ENCODE measurements at places on chromosomes 4 and X.

GRCh38 chr4:174592985-174593335 is 70.7 kb upstream of the HPGD start:
- H3K4me3 ChIP-seq, result no peak overlapping the region
- no peaks in the 10 kb centered on the region for H3K4me1 ChIP-seq
- no peaks in the 10 kb centered on the region for H3K27me3 ChIP-seq
- no peaks in the 10 kb centered on the region for H3K36me3 ChIP-seq
- H3K27ac ChIP-seq, result no peak overlapping the region

GRCh38 chr4:182143086-182143821 is 99.9 kb upstream of the TENM3 start:
- peaks cover 38% of the 10 kb centered on the region for H3K4me1 ChIP-seq
- no peak overlapping the region for H3K27ac ChIP-seq
- peak overlapping the region; percentile 47 for H3K4me3 ChIP-seq
- DNase-seq, result no peak

DNA sequence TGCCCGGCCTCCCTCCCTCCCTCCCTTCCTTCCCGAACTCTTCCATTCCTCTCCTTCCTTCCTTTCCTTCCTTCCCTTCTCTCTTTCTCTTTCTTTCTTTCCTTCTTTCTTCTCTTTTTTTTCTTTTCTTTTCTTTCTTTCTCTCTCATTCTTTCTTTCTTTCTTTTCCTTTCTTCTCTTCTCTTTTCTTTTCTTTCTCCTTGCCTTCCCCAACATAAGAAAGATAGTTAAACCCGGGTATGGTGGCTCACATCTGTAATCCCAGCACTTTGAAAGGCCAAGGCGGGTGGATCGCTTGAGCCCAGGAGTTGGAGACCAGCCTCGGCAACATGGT is 25.4 kb downstream of the NSD2 start:
- peaks cover 10% of the 10 kb centered on the region for H3K36me3 ChIP-seq
- no peaks in the 10 kb centered on the region for H3K27me3 ChIP-seq
- no peak for DNase-seq
- no peak overlapping the region for H3K27ac ChIP-seq

GRCh38 chr4:149964001-149964796 is 114.0 kb upstream of the DCLK2 start:
- no peak overlapping the region for H3K27ac ChIP-seq
- no peak overlapping the region for H3K4me3 ChIP-seq
- no peaks in the 10 kb centered on the region for H3K36me3 ChIP-seq
- no peaks in the 10 kb centered on the region for H3K27me3 ChIP-seq

DNA sequence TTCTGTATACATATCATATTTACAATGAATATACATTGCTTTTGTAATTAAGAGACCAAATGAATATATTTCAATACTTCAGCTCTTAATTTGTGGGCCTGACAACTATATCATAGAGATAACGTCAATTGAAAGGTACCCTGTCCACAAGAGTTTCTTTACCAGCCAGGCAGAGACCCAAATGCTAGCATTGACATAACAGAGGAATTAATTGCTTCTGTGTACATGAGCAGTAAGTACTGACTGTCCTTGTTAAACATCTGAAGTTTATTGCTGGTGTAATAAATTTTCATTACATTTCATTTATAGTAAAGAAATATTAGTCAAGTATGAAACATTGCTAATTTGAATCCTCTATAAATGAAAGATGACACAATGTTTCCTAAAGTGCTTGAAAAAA is 910.8 kb downstream of the CCSER1 start:
- DNase-seq, result no peak
- no peaks in the 10 kb centered on the region for H3K4me1 ChIP-seq
- no peaks in the 10 kb centered on the region for H3K36me3 ChIP-seq
- H3K27me3 ChIP-seq, result no peaks in the 10 kb centered on the region

DNA sequence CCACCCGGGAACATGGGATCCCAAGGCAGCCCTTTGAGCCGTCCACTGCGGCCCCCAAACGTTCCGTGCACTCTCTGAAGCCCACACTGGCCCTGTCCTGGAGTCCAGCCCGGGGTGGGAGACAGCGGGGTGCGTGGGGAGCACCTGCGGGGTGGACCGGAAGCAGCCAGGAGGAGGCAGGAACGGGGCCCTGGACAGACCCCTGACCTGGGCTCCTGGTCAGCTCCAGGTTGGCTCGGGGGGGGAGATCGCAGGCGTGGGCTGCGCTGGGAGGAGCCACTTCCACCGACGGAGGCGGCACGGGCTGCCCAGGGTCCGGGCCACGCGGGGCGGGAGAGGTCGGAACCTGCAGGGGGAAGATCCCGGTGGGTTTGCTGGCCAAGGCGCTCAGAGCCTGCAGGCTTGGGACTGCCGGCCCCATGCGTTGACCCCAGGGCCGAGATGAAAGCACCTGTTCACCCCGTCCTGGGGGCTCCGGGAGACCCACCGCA is 5.7 kb upstream of the PLCXD1 start:
- H3K4me1 ChIP-seq, result peaks cover 12% of the 10 kb centered on the region
- H3K36me3 ChIP-seq, result no peaks in the 10 kb centered on the region
- peak overlapping the region; percentile 78 for H3K27ac ChIP-seq
- no peak for DNase-seq

All from esophagus squamous epithelium (tissue), 5 donors.